A549 treated with GW870086 at 1 μM for 4 hours (cell line): ENCODE measurements at places on chromosomes 16 and 17. TPM values are rescaled to one million over a fixed set of nuclear protein-coding genes. Genes with fewer than 3 reads are reported as not detected.

The IKZF3 gene
- total RNA-seq, result not detected in 5 replicates

The TP53TG3F gene
- 0.07 to 0.14 TPM in 2 of 5 replicates, not detected in the others for total RNA-seq

The ERN2 gene
- total RNA-seq, result not detected in 5 replicates

The PDK2 gene
- total RNA-seq, result 10.4 to 19.1 TPM (median 16.7 TPM) in 5 replicates

The SMTNL2 gene
- total RNA-seq, result 0.37 to 1.3 TPM (median 0.64 TPM) in 5 replicates

The AATK gene
- 0.25 to 0.78 TPM (median 0.52 TPM) in 5 replicates for total RNA-seq

The MARCHF10 gene
- 0.94 to 2.4 TPM (median 1.6 TPM) in 5 replicates for total RNA-seq

The STRADA gene
- total RNA-seq, result 23.8 to 26.8 TPM (median 25.4 TPM) in 5 replicates

The RNF112 gene
- 0.26 to 0.71 TPM (median 0.42 TPM) in 5 replicates for total RNA-seq

The SCRN2 gene
- 31.4 to 41.3 TPM (median 39.2 TPM) in 5 replicates for total RNA-seq

The MYLK3 gene
- total RNA-seq, result 0.02 to 0.15 TPM (median 0.09 TPM) in 4 of 5 replicates, not detected in the other

The KRT28 gene
- total RNA-seq, result not detected in 5 replicates
